ENCODE measurements at places on chromosomes 3 and 15.

DNA sequence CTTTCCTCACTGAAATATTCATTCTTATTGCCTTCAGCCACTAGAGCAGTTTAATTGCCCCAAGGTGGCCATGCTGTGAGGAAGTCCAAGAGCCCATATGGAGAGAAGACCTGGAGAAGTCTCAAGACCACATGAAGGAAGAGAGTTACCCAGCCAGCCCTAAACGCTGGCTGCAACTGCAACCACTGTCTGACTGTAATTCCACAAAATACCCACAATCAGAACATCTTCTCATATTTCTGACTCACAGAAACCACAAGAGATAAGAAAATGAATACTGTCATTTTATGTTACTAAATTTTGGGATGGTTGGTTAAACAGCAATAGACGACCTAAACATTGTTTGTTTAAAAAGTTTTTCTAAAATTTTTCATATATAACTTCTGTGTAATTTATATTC lies 14.7 kb upstream of the SST start:
- no peak for DNase-seq

DNA sequence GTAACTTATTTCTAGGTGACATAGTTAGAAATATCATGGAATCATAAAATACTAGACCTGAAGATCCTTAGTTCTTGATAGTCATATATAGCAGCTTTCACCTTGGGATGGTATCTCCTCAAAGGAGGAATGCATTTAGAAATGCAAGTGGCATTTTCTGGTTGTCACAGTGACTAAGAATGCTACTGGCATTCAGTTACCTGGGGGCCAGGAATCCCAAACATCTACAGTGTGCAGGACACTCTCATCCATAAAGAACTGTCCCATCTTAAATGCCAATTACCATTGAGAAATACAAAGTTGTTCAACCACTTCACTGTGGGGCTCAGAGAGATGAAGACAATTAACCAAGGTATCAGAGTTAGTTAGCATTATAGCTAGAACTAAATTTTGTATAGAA lies 36.7 kb downstream of the MYH15 start:
- no peak for DNase-seq

DNA sequence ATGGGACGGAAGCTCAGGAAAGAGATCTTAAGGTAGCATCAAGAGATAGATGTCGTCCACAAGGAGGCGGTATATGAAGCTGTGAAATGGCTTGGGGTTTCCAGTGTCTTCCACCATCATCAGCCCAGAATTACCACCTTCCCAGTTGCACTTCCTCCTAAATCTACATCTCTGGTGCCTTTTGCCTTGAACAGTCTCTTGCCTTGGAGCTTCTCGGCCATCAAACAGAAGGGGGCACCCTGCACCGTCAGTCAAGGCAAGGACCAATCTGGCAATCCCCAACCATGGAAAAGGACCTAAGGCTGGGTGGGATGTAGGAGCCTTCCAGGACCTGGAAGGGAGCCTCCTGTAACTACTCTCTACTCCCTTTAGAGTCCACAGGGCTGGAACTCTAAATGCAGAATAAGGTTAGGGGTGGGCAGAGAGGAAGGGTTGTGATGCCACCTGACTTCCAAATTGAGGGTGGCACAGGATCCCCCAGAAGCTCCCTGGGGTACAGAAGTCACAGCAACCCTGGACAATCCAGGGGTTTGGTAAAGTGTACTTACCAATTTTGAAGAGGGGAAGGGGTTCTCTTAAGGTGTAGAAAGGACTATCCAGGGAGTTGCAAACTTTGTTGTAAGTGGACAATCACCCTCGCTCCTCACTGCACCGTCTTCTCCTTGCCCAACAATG lies 1.0 kb upstream of the RYR3 start:
- DNase-seq = peak; percentile 62

- DNase-seq = no peak
Observed at GRCh38 chr3:64244011-64244942, 19.0 kb upstream of the PRICKLE2 start.

- no peak for DNase-seq
Observed at GRCh38 chr3:30688776-30689641, 82.6 kb downstream of the TGFBR2 start.

- no peak for DNase-seq
Observed at GRCh38 chr15:37516621-37517020, 416.3 kb upstream of the MEIS2 start.

- no peak for DNase-seq
Observed at GRCh38 chr3:58434511-58434910, 879 bp upstream of the PDHB start.

DNA sequence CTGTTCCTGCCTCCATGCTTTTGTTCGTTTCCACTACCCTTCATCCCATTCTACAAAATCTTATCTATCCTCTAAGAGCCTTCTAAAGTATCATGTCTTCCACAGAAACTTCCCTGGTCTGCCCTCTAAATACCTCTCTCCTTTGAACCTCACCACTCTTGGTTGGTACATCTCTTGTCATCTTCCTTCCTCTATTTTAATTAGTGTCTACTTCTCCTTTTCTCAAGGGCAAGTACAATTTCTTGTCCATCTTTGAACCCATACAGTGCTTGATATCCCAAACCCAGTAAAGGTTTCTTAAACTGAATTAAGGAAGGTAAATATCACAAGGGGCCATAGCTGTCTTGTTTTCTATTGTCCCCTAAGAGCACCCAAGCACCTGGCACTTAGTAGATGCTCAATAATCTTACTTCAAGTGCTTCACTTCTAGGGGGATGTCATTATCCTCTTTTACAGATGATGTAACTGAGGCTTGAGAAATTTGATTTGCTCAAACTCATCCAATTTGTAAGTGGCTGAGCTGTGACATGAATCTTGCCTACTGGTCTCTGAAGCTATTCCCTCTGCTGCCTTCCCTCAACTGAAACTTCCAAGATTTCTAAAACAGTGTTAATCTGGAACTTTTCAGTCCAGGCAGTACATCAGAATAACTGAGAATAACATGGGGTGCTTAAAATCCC lies 2.6 kb upstream of the DAPK2 start:
- no peak for DNase-seq

Data from GM20000 (cell line).